ENCODE measurements at places on chromosomes 4 and X.

DNA sequence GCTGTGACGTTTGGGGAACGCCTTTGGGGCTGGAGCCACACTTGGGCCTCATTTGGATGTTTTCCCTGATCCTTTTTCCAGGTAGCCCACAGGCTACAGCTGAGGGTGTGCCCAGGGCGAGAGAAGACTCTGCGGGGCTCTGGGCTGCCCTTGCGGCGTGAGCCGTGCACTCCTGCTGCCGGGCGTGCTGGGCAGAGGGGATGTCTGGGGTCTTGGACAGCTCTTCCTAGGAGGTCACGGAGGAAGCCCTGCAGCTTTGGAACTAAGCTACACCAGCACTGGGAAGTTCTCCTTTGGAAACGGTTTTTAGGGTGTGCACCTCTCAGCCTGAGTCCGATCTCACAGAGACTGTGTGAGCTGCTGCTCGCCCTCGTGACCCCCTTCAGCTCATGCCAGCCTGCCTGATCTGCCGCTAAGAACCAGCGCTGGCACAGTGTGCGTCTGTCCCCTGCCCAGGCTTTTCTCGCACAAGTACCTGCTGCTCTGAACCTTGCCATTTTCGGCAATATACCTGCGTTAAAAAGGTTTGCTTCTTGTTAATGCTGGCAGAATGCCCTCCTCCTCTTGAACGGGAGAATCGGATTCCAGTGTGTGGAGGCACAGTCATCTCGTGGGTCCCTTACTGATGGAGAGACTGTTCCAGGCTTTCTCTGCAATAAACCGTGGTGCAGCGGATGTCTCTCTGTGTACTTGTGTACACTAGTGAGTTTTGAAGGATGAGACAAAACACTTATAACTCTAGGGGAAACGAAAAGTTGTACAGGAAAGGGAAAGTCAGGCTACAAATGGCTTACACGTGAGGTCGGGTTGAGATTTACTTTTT, 14.3 kb downstream of the MSANTD1 start:
- DNase-seq: no peak

- DNase-seq: no peak
Measured at GRCh38 chr4:58119298-58119697, 1009.1 kb upstream of the IGFBP7 start.

GRCh38 chr4:176921256-176921655, 128.5 kb upstream of the VEGFC start:
- no peak for DNase-seq

DNA sequence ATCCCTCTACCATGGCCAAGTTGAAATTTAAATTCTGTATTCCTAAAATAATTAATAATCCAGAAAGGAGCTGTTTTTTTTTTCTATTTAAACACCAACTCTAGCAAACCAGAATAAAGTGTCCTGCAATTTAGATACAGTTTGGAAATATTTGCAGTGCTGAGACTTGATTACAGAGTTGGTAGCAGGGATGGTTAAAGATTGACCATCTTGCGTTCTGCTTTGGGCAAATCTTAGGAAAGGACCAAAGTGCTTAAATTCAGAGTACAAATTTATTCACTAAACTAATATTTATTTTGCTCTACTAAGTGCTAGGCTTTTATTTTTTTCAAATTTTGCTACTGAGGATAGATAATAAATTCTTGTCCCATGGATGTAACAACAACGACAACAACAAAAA, 180.2 kb upstream of the AADAT start:
- DNase-seq: no peak

DNA sequence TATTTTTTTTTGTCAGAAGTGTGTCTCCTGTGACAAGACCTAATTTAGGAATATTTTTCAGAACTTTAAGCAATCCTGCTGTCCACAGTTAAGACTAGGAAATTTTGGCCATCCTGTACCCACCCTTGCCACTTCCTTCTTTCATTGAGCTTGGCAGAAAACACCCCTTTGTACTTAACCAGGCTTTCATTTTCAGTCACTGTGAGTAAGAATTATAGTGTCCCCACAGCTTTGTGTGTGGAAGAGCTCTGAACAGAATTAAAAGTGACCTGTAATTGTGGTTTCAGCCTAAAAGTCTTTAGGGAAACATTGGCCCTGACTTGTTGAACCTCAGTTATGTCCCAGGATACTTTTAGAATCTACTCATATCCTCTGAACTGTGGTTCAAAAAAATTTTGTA, 153.7 kb upstream of the BMP3 start:
- no peak for DNase-seq

GRCh38 chr4:136687118-136687517, 845.2 kb downstream of the PCDH18 start:
- no peak for DNase-seq

DNA sequence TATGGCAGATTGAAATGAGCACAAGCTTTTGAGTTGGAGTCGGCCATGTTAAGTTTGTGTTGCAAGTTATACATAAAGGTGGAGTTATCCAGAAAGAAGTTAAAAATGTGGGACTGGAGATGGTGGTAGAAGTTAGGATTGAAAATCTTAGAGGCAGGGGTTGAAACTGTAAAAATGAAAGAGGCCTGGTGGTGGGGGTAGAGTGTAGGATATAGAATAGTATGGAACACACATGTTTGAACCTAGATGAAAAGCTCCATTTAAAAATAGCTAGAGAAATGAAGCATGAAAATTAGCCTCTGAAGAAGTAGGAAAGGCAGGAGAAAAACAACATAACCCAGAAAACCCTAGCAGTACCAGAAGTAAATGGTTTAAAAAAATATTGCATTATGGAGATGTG, 131.8 kb upstream of the ENPEP start:
- DNase-seq: no peak

DNA sequence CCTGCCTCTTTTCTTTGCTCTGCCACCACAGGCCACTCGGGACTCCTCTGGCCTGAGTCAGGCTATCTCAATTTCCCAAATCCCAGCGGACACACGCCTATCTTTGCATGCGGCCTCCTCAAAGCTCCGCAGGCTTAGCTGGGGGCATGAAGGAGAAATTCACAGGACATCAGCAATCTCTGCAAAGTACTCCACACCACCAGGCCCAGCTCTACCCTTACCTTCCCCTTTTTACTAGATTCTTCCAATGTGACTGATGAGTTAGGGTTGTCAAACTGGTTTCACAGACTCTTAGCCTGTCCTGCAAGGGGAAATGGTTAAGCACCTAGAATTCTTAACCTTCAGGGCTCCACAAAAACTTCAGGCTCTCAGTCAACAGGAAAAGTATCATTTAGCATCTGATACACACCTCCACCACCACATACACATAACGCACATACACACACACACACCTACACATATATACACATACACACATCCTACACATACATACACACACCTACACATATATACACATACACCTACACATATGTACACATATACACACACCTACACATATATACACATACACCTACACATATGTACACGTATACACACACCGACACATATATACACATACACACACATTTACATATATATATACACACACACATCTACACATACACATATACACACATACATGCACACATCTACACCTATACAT, 349.1 kb downstream of the ANK2 start:
- DNase-seq: no peak
